ENCODE measurements at places on chromosomes 2 and 18.

GRCh38 chr2:182220335-182220734 is 206.5 kb downstream of the PDE1A start:
- DNase-seq, result no peak

DNA sequence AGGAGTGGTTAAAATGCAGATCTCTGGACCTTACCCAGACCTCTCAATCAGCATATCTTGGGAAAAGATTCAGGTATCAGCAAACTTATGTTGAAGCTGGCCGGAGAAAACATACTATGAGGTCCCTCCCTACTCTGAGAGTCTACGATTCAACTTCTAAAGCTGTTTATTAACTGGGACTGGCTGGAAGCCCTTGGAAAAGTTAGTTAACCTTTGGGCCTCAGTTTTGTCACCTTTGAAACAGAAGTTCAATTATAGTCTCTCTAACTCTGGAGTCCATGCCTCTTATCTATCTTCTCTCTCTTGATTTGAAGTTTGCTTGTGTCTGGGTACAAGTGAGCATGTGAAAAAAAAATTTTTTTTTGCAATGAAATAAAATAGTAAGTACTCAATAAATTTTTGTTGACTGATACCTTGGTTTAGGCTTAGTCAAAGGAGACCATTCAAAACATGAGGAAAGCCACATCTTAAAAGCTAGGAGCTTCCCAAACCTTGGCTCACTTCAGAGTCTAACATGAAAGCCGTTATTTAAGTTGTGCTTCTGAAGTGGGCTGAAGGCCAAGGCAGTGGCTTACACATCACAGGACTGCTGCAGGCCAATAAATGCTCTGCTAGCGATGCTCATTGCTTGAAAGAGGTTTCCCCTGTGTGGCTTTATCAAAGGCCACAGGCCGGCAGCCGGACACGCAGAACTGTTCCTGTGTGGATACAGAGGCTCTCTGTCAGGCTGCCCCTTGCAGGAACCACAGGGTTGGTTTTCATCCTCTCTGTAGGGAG is 110.6 kb upstream of the FAM136A start:
- DNase-seq, result no peak

DNA sequence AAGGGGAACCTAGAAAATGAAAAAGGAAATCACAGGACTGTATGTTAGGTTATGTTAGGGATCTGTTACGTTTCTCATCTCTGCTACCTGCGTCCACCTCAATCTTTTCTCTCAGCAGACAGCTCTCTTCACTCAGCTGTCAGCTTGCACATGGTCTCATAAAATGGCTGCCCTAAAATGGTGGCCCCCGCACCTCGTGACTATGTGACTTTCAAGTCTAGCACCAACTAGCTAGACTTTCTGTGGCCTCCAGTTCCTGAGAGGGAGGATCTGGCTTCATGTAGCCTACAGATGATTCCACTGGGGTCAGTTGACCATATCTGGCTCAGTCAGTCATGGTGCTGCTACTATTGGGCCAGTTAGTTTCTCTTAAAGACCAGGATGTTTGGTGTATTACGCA is 147.2 kb upstream of the SLC1A4 start:
- DNase-seq, result no peak

- peak; percentile 49 for DNase-seq
Observed at GRCh38 chr2:151904807-151905206, 76.6 kb upstream of the ARL5A start.

- DNase-seq, result no peak
Observed at GRCh38 chr2:20633794-20634506, 16.9 kb downstream of the HS1BP3 start.

GRCh38 chr18:26304511-26304910 is 78.3 kb downstream of the TAF4B start:
- DNase-seq, result no peak

- peak; percentile 50 for DNase-seq
Observed at GRCh38 chr18:58671632-58672564, 633 bp downstream of the MALT1 start.

GRCh38 chr2:158325782-158326340 is 130.7 kb downstream of the CCDC148 start:
- DNase-seq, result peak; percentile 12

GRCh38 chr2:226137201-226137811 is 662.3 kb downstream of the IRS1 start:
- DNase-seq, result peak; percentile 78

All from OCI-M1 (cell line).